Kidney (tissue), 22 donors: ENCODE measurements at places on chromosomes 1 and 21. TPM values are rescaled to one million over a fixed set of nuclear protein-coding genes. Genes with fewer than 3 reads are reported as not detected.

- peak; percentile 49 for DNase-seq
- H3K4me3 ChIP-seq = peak overlapping the region; percentile 53
- no peaks in the 10 kb centered on the region for H3K36me3 ChIP-seq
- H3K4me1 ChIP-seq = peaks cover 5% of the 10 kb centered on the region
- H3K27ac ChIP-seq = no peak overlapping the region
- no peaks in the 10 kb centered on the region for H3K27me3 ChIP-seq
These were observed 22.9 kb upstream of the DISC1 start for GRCh38 chr1:231603598-231604275.

- no peak for DNase-seq
- H3K27ac ChIP-seq = no peak overlapping the region
- H3K36me3 ChIP-seq = no peaks in the 10 kb centered on the region
- no peaks in the 10 kb centered on the region for H3K27me3 ChIP-seq
These were observed 2.0 kb upstream of the FCER1A start for GRCh38 chr1:159300146-159300545.

DNA sequence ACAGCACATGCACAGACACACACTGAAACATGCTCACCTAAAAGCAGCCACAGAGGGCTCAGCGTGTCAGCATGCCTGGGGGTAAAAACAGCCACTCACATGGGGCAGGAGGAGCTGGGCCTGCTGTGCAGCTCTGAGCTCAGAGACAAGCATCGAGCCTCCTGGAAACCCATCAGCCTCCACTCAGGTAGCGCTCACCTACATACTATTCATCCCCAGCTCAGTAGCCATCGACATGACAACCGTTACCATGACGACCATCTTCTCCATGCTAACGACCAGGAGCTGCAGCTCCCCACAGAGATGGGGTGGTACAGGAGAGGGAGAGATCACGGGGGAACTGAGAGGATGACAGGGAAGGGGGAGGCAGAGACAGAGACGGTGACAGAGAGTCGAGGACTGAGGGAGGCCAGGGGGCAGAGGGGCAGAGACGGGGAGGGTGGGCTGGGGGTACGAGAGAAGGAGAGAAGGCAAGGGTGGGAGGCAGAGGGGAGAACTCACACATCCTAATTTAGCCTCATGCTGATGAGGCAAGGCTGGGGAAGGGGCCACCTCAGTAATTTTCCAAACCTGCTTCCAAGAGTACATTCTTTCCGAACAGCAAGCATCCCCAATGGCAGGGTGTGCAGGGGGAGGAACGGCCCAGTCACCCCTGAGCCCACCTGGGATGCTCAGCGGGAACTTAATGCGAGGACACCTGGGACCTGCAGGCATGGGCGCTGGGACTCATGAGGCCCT, 28.4 kb downstream of the SDC3 start:
- DNase-seq = no peak
- H3K27me3 ChIP-seq = no peaks in the 10 kb centered on the region
- H3K4me3 ChIP-seq = no peak overlapping the region
- no peak overlapping the region for H3K27ac ChIP-seq
- H3K36me3 ChIP-seq = no peaks in the 10 kb centered on the region

GRCh38 chr21:41350436-41351155, 11.2 kb upstream of the MX2 start:
- H3K36me3 ChIP-seq = no peaks in the 10 kb centered on the region
- no peaks in the 10 kb centered on the region for H3K27me3 ChIP-seq
- no peak overlapping the region for H3K4me3 ChIP-seq
- no peak overlapping the region for H3K27ac ChIP-seq

DNA sequence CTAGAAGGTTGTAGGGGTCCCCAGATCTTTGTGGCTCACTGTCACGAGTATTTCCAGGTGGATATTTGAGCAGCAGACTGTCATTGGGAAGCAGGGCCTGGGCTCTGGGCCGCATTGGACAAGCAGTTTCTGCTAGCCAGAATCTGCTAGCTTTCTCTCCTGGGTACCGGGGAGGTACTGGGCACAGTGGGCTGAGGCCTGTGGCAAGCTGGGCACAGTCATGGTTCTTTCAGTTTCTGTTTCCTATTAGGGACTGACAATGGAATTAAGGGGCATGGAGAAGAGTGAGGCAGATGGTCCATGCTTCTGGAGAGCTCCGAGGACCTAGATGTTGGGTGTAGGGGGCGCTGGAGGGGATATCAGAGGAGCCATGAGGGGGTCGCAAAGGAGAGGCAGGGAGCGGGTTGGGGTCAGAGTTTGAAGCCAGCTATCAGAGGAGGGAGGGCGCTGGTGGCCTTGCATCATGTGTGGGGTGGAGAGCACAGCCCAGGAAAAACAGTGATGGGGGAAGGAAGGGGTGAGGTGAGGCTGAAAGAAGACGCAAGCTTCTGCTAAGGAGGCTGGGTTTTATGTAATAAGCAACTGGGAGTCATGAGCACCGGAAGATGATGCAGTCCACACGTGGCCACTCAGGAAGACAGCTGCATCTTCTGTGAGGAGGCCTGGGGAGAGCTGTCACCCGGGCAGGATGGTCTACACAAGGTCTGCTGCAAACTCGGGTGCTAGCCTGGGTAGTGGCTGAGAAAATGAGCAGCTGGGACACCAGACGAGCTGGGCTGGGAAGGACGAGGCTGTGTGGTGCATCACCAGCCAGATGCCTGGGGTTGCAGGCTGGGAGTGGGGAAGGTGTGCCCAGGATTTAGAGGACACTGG, 72.7 kb downstream of the IER5 start:
- no peaks in the 10 kb centered on the region for H3K4me1 ChIP-seq
- DNase-seq = no peak
- no peaks in the 10 kb centered on the region for H3K27me3 ChIP-seq
- no peaks in the 10 kb centered on the region for H3K36me3 ChIP-seq

Gene SPOCD1
- polyA plus RNA-seq = 0.22 TPM

GRCh38 chr21:15491100-15491499, 238.7 kb upstream of the USP25 start:
- H3K4me1 ChIP-seq = no peaks in the 10 kb centered on the region
- DNase-seq = no peak
- H3K36me3 ChIP-seq = no peaks in the 10 kb centered on the region

Gene IL12RB2
- polyA plus RNA-seq = 0.26 TPM

DNA sequence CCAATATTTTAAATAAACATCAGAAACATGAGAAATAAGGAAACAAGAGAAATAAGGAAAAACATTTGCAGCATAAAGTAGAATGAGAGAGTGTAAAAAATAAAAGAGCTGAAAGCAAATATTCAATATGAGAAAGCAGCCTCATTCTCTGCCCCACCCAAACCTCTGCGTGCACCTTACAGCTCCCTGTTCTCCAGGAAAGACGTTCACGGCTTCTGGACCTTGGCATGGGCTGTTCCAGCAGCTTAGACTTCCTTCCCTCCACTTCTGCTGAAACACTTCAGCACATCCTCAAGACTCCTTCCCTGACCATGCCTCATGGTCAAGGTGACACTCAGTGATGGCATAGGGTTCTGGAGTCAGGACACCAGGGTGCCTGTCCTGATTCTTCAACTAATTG, 23.3 kb downstream of the ALPL start:
- no peaks in the 10 kb centered on the region for H3K36me3 ChIP-seq
- H3K4me1 ChIP-seq = no peaks in the 10 kb centered on the region
- peak; percentile 7 for DNase-seq
- no peaks in the 10 kb centered on the region for H3K27me3 ChIP-seq
- no peak overlapping the region for H3K4me3 ChIP-seq
